ENCODE measurements at places on chromosomes 6 and 20.

- DNase-seq = no peak
These were observed 12.5 kb downstream of the SIRT5 start for GRCh38 chr6:13586603-13587542.

- no peak for DNase-seq
These were observed 54.2 kb upstream of the MAP7 start for GRCh38 chr6:136604328-136604825.

GRCh38 chr20:60649541-60649940, 602.5 kb upstream of the CDH4 start:
- no peak for DNase-seq

DNA sequence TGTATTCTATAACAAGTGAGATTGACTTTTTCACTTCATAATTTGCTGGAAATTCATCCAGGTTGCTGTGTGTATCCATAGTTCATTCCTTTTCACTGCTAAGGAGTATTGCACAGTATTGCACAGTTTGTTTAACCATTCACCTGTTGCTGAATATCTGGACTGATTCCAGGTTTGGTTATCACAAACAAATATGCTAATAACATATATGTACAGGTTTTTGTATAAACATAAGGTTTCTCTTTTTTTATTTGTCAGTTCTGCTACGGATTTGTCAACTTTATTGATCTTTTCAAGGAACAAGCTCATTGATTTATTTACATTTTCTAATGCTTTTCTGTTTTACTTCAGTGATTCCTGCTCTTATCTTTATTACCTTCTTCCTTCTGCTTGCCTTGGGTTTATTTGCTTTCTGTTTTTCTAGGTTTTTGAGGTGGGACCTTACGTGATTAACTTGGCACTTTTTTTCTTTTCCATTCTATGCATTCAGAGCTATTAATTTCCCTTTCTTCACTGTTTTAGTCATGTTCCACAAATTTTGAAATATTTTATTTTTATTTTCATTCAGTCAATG, 117.0 kb upstream of the OGFRL1 start:
- no peak for DNase-seq

DNA sequence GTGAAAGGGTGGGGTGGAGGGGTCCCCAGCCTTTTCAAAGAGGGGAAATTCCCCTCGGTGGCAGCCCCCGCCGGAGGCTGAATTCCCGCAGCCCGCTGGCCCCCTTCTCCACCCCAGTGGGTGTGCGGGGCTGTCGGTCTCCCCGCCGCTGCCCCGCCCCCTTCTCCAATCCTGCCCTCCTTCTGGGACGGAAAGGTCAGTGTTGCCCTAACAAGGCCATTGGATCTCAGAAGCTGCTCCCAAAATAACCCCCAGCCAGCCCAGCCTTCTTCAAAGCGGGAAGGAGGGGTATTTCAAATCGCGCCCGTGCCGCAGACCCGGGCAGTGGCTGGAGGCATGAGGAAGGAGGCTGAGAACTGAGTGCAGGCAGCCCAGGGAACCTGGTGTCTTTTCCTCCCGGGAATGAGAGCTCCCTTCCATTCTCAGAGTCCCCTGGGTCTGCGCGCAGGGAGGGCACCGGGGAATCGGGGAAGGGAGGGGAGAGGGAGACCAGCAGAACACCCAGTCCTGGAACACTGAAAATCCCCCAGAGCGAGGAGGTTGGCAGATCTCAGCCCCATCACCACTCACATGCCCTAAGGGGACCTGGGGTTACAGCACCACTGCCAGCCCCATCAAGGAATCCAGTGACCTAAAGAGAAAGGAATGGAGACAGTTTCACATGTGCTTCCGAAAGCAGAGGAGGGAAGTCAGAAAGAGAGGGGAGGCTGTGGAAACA, at the start of gene JPH2:
Gene JPH2, minus strand, starts transcription at position 135 of the 718 bp plus-strand sequence. CDS start 483 bp downstream, outside the sequence.
- no peak for DNase-seq

- DNase-seq = no peak
These were observed 30.7 kb downstream of the SLC35D3 start for GRCh38 chr6:136952714-136953260.

- DNase-seq = no peak
These were observed 1.9 kb upstream of the TPD52L1 start for GRCh38 chr6:125151700-125152099.

- no peak for DNase-seq
These were observed 16.6 kb downstream of the PHACTR3 start for GRCh38 chr20:59620860-59621505.

DNA sequence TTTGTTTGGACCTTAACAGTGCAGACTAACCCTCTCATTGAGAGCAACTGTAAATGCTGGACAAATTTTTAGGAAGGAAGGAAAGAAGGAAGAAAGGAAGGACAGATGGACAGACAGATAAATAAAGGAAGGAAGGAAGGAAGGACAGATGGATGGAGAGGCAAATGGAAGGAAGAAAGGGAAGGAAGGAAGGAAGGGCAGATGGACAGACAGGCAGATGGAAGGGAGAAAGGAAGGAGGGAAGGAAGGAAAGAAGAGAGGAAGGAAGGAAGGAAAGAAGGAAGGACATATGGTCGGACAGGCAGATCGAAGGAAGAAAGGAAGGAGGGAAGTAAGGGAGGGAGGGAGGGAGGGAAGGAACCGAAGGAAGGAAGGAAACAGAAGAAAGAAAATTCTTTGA, 388.5 kb upstream of the CDH4 start:
- DNase-seq = no peak

GRCh38 chr6:170007468-170008293, 256.3 kb downstream of the ERMARD start:
- no peak for DNase-seq

DNA sequence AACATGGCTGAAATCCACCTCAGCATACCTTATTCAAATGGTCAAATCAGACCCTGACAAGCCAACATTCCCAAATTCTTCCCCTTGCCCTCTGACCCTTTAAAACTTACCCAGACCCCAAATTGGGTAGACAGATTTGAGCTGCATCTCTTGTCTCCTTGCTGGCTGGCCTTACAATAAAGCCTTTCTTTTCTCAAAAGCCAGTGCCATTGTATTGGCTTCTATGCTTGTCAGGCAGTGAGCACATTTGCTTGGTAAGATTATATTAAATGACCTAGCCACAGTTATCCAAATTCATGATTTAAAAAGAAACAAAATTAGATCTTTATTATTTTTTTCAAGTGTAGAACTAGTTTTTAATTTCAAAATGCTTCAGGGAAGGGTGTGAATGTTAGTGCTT, 67.8 kb upstream of the FAM83B start:
- no peak for DNase-seq

- DNase-seq = no peak
These were observed 143.0 kb downstream of the FIG4 start for GRCh38 chr6:109834131-109834530.

GRCh38 chr20:49951151-49951550, 15.0 kb downstream of the RNF114 start:
- DNase-seq = no peak

- no peak for DNase-seq
These were observed 370.4 kb upstream of the CITED2 start for GRCh38 chr6:139744891-139745290.

DNA sequence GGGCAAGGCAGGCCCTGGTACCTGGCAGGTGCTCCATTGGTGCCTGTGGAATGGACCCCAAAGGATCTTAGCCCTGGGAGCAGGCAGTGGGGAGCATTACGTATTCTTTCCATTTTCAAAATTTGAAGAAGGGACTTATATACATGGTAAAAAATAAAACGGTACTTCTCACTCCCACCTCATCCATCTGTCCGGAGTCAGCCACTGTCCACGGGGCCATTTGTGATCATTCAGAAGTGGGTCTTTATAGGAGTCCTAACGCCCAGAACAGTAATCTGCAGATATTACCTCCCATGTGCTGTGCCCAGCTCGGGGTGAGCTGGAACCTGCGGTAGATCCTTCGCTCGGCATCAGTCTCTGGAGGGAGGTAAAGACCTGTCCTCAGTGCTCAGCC, 110.4 kb downstream of the SYCP2 start:
- DNase-seq = peak; percentile 7

DNA sequence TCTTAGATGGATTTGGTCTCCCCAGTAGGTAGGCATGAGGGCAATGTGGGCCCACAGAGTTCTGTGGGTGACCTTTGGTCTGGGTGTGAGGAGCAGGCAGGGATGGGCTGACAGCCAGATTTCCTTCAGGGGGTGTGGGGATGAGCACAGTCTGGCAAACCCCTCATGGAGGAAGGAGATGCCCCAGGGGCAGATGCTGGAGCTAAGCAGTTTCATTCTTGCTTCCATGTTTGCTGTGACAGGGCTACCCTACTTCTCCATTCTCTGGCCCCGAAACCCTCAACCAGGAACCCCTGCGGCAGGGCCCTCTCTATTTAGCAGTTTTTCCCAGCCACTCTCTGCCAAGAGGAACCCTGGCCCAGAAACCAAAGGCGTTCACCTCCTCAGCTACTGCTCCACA, 40.4 kb downstream of the GCLC start:
- DNase-seq = no peak

DNA sequence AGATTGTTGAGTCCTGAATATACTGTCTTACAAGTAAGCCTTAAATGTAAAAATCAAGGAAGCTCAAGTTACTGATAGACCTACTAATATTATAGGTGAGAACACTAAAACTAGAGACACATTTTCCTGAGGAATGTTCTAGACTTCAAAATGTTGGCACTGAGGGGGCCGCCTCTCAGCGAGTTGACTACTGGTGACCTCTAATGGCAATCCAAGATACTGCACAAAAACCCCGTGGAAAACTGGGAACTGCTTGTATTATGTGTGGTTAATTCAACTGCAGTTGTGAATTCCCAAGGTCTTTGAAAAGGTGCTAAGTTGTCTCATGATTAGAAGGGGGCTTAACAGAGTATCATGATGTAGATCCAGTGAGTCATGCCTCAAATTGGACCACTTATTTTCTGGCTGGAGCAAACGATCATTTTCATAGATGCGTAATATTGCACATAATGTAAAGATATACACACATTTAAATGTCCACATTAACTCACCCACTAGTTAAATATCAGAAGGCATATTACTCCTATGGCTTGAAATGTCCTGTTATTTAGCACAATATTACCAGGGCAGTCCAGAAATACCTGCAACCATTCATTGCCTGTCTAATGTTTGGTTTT, 336.2 kb downstream of the FOXA2 start:
- DNase-seq = peak; percentile 18

DNA sequence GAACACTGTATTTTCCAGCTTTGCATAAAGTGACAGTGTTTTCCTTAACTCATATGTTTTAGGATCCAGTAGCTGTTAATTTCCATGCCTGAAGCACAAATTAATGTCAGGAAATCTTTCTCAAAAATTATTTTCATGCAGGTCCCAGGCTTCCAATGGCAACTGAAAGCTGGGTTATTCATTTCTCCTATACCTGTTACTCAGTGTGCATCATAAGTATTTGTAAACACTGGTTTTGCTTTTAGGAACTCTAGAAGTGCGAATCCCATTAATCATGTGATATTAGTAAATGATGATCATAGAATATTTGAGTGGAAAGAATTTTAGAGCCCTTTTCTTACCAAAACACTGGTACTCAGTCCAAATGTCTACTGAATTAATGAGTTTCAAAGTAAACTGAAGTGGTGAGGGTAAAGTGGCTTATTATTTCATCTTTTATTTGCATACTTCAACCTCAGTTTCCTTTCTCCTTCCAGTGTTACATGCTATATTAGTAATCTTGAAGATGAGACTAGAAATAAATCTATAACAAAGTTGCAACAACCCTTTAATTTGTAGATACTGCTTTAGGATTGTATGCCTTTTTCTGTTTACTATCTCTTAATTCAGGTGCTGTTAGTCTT, 124.0 kb downstream of the ZFAND3 start:
- DNase-seq = no peak

DNA sequence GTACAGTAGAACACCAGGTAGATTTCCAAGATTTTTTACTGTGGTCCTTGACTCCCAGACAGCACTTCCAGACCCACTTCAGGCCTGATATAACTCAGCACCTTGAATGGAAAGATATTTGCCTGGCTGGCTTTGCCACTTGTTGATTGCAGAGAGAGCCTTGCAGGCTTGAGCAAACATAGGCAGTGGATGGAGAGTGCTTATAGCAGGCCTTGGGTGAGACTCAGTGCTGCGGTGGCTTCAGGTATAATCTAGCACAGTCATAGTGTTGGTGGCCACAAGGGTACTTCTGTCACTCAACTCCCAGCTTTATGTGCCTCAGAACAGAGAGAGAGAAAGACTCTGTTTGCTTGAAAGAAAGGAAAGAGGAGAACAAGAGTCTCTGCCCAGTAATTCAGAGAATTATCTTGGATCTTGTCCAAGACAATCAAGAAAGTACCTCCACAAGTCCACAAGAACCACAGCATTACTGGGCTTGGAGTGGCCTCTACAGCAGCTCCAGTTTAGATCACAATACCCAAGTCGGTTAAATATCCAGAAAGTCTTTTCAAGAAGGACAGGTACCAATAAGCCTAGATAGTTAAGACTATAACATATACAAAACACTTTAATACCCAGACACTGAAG, 70.5 kb upstream of the FKBP1C start:
- DNase-seq = no peak

- no peak for DNase-seq
These were observed 2.8 kb upstream of the MAPK13 start for GRCh38 chr6:36127462-36128016.

GRCh38 chr6:43771858-43772680, 2.1 kb downstream of the VEGFA start:
- peak; percentile 84 for DNase-seq

GRCh38 chr6:51893366-51893765, 194.0 kb downstream of the PKHD1 start:
- DNase-seq = no peak

DNA sequence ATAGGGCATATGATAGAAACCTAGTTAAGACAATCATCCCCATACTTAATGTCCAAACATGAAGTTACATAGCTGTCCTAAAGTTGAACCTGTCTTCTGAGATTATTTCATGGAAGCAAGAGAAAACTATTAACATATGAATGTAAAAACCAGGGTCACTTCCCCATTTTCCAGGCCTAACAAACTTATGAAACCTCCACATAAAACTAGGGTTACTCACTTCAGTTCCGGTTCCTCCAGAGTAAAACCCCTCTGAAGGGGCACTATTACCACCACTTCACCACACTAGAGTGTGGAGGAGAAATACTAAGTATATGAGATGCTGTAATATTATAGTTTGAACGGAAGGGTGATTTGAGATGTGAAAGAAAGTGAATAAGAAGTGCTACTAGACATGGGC, 14.9 kb downstream of the PRKN start:
- DNase-seq = no peak

DNA sequence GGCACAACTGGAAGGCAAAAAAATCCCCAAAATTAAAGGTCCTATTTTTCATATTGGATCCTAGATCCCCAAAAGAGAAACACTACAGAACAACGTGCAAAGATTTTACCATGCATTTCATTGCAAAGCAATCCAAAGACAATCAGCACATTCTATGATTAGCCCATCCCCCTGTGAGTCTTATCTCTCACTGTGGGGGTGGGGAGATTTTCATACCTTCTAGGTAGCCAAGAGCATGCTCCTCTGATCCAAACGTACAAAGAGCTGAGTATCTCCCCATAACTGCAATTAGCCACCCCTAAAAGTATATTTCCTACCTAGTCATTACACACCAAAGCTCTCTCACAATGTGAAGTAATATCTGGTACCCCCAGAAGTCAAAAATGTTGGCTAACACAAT, 22.2 kb upstream of the ENTPD6 start:
- no peak for DNase-seq
